ENCODE measurements at places on chromosomes 7 and 10.
A peak's percentile ranks its signal among the peaks of the same experiment; 100 is the strongest.

DNA sequence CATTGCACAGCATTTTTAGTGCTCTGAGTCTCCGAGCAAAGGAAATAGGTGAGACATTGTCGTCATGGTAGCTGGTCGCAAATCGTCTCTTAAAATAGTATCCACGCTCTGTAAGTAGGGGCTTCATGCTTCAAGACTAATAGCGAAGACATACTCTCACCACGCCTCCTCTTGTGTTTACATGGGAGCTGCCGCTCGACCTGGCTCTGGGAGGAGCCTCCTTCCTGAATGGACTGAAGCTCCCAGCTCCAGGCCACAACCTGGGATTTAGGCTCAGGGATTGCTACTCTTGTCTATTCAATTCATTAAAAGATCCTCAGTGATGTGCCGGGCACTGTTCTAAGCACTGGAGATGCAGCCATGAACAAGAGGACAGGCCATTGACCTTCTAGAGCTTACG, 196.1 kb upstream of the GALNT17 start:
- no peak for DNase-seq

DNA sequence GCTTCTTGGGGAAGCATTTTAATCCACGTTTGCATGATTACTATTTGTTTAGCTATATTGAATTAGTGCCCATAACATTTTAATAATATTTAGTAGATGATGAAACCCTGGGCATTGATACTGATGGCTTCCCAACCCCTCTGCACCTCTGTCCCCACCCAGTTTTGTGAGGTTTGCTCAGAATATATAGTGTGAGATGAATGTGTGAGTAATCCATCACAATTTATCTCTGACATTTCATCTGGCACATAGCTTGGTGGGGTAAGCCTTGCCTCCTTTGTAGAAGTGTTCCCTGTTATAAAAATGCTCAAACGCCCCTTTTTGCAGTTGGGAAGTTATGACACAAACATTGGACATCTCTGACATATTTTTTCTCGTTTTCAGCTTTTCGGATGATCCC, 104.2 kb downstream of the WNT2 start:
- no peak for DNase-seq

- no peak for DNase-seq
These were observed 8.3 kb downstream of the TMEM273 start for GRCh38 chr10:49179699-49180443.

- DNase-seq, result no peak
These were observed 29.1 kb downstream of the SPOCK2 start for GRCh38 chr10:72058989-72059842.

GRCh38 chr10:116879817-116880216, 30.5 kb downstream of the ENO4 start:
- no peak for DNase-seq

- no peak for DNase-seq
These were observed 438.1 kb downstream of the MDFIC start for GRCh38 chr7:115359955-115360354.

- no peak for DNase-seq
These were observed 70.5 kb downstream of the AGMO start for GRCh38 chr7:15491361-15491760.

DNA sequence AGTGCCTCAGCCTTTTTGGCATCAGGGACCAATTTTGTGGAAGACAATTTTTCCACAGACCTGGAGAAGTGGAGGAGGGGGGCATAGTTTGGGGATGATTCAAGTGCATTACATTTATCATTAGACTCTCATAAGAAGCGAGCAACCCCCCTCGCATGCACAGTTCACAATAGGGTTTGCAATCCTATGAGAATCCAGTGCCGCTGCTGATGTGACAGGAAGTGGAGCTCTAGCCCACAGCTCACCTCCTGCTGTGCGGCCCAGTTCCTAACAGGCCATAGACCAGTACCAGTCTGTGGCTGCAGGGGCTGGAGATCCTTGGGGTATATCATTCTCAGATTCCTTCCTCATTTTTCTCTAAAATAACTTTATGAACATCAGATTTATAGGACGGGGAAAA, 50.8 kb downstream of the ATAD1 start:
- no peak for DNase-seq

- DNase-seq, result no peak
These were observed at the start of gene PAPOLB for GRCh38 chr7:4861673-4862072. TSS of gene PAPOLB (minus strand) at chr7:4862030. CDS start at chr7:4861810, 220 bp downstream.

GRCh38 chr10:63252095-63252762, 119.1 kb downstream of the NRBF2 start:
- no peak for DNase-seq

- DNase-seq, result no peak
These were observed 5.2 kb downstream of the FAM133B start for GRCh38 chr7:92584953-92585352.

GRCh38 chr10:91378061-91378460, 32.1 kb upstream of the HECTD2 start:
- DNase-seq, result peak; percentile 66

DNA sequence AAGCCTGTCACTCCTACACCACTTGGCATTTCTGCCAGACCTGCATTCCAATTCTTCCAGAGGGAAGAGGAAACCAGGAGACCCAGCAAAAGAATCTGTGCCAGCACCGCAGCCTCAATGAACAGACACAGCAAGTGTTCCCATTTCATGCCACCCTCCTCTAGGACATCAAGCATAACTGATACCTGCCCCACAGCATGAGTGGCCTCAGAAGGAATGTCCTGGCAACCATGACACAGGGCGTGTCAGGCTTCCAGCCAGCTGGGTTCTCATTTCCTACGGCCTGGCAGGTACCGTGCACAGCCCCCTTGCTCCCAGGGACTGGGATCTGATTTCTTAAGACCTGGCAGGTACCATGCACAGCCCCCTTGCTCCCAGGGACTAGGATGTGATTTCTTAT, 7.8 kb downstream of the MAD1L1 start:
- DNase-seq, result no peak

GRCh38 chr10:100728928-100729861, 16.2 kb upstream of the PAX2 start:
- DNase-seq, result no peak

GRCh38 chr10:112756235-112756527, 193.9 kb upstream of the TCF7L2 start:
- DNase-seq, result no peak

GRCh38 chr7:113582471-113582870, 336.3 kb downstream of the PPP1R3A start:
- no peak for DNase-seq

GRCh38 chr7:103031781-103032180, 42.8 kb downstream of the FBXL13 start:
- DNase-seq, result no peak

DNA sequence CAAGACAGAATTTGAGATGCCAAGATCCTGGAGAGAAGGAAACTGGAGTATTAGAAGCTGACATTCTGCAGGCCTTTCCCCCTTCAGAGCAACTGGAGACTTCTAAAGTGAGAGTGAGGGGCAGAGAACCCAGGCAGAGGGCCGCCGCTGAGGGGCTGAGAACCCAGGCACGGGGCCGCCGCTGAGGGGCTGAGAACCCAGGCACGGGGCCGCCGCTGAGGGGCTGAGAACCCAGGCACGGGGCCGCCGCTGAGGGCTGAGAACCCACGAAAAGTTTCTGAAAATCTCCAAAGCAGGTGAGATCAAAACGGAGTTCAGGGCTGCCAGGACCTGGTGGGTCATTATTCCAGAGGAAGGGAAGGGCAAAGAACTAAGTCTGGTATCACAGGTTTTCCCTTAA, 126.2 kb downstream of the DLG5 start:
- no peak for DNase-seq

DNA sequence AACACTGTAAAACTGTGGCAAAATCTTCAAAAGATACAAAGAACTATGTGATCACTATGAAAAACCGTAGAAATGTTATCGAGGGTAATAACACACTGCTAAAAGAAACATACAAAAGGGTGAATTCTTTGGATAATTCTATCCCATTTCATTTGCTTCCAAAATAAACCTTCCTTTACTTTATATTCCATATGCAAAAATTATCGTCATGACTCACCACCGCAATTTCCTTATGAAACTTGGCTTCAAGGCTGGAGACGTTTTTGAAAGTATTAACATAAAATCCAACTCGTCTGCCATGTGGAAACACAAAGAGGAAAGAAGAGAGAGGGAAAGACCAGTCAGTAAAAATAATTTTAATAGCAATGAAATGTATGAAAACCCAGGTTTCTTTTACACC, 165.2 kb downstream of the AMPH start:
- no peak for DNase-seq

DNA sequence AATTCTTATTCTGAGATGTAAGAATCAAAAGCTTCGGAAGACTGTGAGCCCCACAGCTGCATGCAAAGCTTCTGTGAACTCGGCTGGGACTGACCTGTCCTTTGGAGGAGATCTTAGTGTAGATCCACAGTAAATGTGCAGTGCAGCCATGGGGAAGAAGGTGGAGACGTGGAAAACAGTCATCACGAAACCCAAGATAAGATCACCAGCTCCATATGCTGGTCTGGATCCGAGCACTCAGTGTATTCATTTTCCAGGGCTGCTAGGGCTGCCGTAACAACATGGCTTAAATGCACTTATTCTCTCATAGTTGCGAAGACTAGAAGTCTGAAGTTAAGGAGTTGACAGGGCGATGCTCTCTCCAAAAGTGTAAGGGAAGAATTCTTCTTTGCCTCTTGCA, 143.0 kb upstream of the TCF7L2 start:
- DNase-seq, result no peak

DNA sequence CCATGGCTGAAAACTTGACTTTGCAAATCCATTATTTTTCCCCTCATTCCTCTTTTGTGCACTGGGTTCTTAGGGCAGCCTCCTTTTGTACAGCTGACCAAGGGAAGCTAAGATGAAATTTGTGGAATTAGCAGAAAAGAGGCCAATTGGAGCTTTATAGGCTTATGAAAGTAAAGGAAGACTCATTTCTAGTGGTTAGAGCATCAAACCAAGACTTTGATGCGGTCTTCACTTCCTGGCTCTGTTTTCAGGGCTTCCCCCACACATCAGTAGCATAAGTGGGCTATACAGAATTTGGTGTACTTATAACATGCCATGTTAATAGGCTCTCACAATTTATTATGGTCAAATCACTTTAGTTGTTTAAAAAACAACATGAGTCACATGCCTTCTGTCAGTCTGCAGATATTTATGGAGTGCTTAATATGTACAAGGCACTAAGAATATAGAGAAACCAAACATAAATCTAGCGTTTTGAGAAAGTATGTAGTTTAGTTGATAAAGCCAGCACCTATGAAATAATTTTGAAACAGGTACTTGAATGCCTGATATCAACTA, 5.7 kb downstream of the AUTS2 start:
- DNase-seq, result peak; percentile 12

GRCh38 chr10:59314268-59314667, 48.1 kb downstream of the FAM13C start:
- no peak for DNase-seq

DNA sequence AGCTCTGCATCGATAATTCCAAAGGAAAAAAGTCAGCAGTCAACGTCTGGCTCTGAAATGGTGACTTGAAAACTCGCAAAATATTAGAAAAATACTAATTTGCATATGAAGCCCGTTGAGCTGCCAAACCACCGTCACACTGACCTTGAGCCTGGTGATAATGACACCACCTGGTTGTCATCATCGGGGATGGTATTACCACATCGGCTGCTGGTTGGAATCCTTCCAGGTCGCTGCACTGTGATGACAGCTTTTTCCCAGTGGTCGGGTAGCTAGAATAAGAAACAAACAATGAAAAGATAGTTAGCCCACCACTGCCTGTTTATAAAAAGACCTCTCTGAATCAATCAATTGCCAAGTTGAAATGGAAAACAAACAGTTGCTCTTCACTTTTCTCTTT, 41.6 kb downstream of the LAMB1 start:
- DNase-seq, result no peak

DNA sequence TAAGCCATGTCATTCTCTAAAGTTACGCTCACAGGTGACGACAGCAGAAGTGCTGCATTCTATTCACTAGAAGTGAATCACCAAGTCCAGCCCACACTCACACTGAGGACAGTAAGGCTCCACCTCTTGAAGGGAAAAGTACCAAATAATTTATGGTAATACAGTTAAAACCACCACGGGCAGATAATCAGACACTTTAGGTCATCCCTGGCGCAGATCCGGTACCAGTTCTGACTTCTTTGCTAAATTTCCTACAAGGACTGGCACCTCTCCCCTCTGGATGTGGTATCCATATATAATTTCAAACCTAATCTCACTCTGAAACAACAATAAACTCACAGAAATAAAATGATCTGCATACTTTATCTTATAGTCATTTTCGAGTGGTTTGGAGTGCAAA, 954.7 kb upstream of the GHITM start:
- no peak for DNase-seq

- no peak for DNase-seq
These were observed 96.1 kb downstream of the ZNF277 start for GRCh38 chr7:112302566-112302965.

All from CD4-positive, alpha-beta T cell treated with Interferon alpha-2 for 1 hour (primary cell).